Astrocyte of the cerebellum (primary cell): ENCODE measurements at places on chromosomes 2 and 18.
A peak's percentile ranks its signal among the peaks of the same experiment; 100 is the strongest.

DNA sequence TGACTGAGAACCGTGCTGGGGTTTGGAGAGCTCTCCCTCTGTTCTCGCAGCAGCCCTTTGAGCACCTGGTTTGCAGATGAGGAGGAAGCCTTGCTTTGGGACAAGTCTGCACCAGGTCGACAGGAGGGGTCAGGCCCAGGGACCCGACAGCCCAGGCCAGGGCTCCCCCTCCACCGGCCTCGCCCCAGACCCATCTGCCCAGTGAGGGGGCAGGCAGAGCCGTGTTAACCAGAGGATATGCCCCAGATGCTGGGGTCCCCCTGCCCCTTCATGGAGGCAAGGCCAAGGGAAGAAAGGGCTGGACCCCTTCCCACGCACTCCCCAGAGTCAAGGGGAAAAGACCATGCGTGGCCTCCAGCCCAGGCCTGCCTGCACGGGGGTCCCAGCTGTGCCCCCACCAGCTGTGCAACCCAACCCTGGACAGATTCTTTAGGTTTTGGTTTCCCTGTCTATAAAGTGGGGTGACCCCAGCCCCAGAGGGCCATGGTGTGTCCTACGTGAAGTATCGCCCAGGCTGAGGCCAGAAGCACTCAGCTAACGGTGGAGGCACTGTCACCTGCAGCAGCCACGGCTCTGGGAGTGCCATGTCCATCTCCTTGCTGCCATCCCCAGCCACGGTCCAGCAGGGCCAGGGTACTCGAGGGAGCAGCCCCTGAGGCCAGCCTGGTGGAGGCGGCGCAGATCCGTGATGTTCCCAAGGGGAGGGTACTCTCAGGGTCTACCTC, 4.8 kb upstream of the SNED1 start:
- DNase-seq = no peak

- DNase-seq = no peak
Measured at GRCh38 chr2:230870544-230871360, 6.0 kb downstream of the ITM2C start.

DNA sequence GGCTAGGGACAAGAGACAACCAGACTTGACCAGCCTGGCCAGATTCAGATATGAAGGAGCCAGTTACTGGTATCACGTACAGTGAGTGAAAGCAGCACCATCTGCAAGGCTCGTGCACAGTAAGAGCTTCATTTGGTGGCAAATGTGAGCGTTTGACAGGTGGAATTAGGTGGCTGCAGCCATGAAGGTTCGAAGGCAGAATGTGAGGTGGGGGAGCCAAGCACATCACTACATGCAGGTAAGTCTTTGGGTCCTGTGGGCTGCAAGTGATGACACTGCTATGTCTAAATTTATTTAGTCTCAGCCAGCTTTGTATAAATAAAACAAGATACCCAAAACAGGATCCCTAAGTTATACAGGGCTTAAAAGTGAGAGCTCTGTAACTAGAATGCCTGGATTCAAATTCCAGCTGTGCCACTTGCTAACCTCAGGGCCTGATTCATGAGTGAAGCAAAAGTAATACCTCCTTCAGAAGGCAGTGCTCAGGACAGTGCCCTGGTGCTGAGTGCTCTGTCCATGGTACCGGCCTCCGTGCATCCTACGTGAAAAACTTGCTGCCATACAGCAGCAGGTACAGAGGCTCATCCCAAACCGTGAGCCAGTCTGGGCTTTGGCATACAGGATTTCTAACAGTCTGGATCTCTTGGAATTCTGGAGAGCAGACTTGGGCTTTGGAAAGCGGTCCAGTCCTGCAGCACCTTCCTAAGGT, 18.6 kb downstream of the DDX18 start:
- DNase-seq = peak; percentile 23

GRCh38 chr18:24120676-24121075, 18.2 kb upstream of the CABYR start:
- DNase-seq = no peak

DNA sequence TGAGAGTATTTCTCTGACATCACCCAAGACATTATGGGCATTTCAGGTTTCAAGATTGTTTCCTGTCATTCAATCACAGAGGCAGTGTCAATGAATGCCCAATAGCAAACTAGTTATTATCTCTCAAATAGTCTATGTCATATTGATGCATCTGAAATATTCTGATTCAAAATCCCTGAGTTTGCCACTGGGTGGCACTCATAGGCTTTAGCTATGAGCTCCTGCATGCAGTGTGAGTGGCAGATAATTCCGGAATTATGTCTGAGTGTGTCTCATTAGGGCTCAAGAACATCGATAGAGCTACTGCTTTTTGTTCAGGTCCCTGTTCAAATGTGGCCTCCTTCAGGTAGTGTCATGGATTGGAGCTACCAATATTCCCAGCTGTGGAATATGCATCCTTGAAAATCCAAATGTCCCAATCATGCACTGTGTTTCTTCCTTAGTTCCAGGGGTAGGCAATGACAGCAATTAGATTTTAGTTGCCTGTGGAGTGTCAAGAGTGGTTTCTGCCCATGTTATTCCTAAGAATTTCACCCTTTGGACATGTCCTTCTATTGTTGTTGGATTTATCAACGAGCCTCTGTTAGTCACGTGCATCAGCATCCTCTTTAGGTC, 7.8 kb upstream of the OR6B3 start:
- DNase-seq = peak; percentile 29

DNA sequence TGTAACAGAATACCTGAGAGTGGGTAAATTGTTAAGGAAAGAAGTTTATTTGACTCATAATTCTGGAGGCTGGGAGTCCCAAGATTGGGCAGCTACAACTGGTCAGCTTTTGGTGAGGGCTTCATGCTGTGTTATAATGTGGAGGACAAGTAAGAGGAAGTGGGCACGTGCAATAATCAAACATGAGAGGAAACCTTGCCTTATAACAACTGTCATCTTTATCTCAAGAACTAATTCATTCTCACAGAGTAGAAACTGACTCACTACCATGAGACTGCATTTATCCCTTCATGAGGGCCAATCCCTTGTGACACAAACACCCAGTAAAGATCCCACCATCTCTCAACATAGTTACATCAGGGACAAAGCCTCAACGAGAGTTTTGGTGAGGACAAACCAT, 318.1 kb upstream of the NT5C1B start:
- DNase-seq = no peak

DNA sequence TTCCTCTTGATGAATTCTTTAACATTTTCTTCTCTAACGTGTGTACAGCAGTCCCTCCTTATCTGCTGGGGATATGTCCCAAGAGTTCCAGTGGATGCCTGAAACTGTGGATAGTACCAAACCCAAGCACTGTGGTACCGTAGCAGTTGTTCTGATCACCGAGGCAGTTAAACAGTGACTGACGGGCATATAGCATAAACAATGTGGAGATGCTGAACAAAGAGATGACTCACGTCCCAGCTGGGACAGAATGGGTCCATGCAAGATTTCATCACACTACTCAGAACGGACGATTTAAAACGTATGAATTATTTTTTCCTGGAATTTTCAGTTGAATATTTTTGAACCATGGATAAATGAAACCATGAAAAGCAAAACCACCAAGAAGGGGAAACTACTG, 54.5 kb upstream of the SPAG16 start:
- peak; percentile 38 for DNase-seq

DNA sequence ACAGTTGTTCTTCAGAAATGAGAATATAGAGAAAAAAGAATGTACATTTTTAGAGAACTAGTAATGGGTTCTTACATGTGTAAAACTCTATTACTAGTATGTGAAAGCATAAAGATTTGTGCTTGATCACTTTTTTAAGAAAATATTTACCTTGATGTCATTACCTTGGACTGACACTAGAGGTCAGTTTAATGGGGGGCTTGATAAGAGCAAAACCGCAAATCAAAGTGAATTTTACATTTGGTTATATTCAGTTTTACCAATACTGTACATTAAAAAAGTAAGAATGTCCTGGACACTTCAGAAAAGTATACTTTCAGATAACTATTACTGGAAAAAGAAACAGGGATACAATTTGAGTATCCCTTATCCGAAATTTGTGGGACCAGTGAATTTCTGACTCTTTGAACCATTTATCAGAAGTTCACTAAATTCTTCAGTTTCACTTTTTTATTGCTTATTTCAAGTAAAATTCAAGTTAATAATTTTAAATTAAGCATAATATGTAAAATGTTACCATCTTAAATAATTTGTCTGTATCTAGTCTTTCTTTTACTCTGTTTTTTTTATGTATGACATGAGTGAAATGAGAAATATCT, 1149.5 kb downstream of the DSC3 start:
- peak; percentile 4 for DNase-seq

- DNase-seq = no peak
Measured at GRCh38 chr18:8793445-8794155, 88.2 kb downstream of the MTCL1 start.
